ENCODE measurements at places on chromosomes 7 and 10. TPM values are rescaled to one million over a fixed set of nuclear protein-coding genes. Genes with fewer than 3 reads are reported as not detected.
A peak's percentile ranks its signal among the peaks of the same experiment; 100 is the strongest.

- DNase-seq, result no peak
Observed at GRCh38 chr10:35559416-35559815, 45.7 kb upstream of the GJD4 start.

JAKMIP3 gene
- total RNA-seq, result 1.1 TPM

GRCh38 chr7:149468208-149468607, 7.3 kb upstream of the ZNF777 start:
- no peak for DNase-seq

DNA sequence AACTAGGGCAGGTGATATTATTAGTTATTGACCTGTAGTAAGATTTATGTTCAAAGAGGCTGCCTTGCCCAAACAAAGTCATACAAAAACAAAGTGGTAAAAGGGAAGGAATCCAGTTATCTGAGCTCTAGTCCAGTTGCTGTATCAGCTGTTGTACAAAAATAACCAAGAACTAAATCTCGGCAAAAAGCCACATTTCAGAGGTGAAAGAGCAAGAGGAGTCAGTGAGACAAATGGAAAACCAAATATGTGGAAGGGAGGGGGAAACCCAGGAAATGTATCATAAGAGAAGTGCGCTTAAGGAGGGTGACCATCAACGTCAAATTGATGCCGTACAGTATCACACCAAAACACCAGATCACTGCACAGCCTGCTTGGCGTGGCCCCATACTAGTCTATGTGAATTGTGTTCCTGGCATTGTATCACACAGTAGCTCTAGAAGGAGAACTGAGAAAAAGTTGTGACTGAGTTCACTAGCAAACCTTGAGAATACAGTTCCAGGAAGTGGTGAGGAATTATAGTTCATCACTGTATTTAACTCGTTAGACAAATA, 6.4 kb downstream of the AGBL3 start:
- peak; percentile 24 for DNase-seq

DGKB gene
- 1.9 TPM for total RNA-seq

ELFN1 gene
- total RNA-seq, result 6.0 TPM

Data from left cardiac atrium (tissue), 4 donors.